ENCODE measurements at places on chromosomes 2 and 18.
A peak's percentile ranks its signal among the peaks of the same experiment; 100 is the strongest.

GRCh38 chr2:74514368-74515270 is at the start of gene TLX2:
TSS of gene TLX2 (plus strand) at chr2:74514450. CDS start at chr2:74514807, 357 bp downstream.
- DNase-seq, result no peak

GRCh38 chr2:151808258-151809072 is 19.8 kb downstream of the ARL5A start:
- DNase-seq, result no peak

- peak; percentile 12 for DNase-seq
These were observed 258.3 kb downstream of the SS18 start for GRCh38 chr18:25832001-25832604.

DNA sequence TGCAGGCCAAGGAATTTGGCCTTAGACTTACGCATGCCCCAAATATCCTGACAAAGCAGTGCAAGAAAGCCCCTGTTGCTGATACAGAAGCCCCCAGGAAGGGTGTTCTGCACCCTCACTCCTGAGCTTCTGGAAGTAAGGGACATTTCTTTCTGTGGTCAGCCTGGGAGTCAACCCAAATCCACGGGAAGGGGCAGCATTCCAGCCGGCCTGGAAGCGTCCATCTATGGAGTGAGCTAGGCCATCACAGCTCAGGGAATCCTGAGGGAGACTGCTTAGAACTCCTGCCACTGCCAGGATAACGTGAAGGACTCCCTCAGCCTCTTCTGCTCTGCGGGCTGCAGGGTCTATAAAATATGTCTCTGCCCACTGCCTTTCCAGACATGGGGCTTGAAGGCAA is 173.9 kb downstream of the ANAPC1 start:
- no peak for DNase-seq

DNA sequence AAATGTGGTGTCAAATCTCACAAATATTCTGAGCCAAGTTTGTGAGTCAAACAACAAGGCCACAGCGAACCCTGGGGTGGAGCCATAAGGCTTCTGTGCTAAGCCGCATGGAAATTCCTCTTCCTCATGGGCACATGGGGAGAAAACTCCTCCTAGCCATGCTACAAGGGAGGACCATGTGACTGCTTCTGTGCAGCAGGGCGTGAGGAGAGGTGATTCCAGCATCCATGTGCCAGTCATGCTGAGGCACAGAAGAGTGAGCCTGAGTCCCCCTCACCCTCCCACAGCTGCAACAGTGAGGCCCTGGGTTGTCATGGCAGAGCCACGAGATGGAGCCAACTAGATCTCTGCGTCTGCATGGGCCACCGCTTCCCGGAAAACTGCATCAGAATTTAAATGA is 488.8 kb upstream of the RAB6C start:
- no peak for DNase-seq

DNA sequence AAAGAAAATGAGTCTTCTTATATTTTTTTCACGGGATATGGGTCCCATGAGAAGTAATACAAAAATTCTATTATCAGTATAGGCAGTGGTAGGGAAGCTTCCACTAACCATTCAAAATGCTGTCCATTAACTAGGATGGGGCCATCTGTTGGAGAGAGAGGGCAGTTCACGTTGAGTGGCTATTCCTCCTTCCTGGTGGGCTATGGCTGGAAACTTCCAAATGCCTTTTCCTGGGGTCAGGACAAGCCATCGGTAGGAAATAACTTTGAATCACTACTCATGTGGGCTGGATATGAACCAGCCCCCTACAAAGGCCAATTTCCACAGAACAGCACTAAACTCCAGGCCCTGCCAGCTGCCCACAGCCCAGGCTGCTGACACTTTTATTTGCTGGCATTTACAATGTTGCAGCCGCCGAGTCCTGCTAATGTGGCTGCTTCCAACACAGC is 156.1 kb upstream of the HNRNPA3 start:
- no peak for DNase-seq

DNA sequence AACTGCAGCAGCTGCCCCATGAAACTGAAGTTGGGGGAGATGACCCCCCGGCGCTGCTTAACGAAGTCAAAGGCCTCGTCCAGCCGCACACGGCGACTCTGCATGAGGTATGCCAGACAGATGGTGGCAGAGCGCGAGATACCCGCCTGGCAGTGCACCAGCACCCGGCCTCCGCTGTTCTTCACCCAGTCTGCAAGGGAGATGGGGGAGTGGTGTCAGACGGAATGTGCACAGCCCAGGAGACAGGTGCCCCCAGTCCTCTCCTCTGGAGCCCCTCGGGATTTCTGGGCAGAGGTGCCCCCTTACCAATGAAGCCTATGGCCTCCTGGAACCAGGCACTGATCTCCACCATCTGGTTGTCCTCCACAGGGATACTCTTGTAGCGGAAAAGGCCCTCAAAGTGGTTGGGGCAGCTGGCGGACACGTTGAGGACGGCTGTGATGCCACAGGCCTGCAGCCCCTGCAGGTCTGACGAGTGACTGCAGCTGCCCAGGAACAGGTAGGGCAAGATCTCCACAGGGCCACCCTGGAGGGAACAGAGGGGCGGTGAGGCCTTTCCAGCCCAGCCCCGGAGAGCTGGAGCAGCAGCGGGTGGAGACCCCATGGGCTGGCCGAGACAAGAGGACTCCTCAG is 1.3 kb downstream of the DUSP2 start:
- no peak for DNase-seq
